ENCODE measurements at places on chromosomes 1 and 21.

- DNase-seq, result no peak
Measured at GRCh38 chr1:183993132-183993531, 44.4 kb downstream of the COLGALT2 start.

GRCh38 chr21:34613679-34614627 is 960 bp downstream of the RCAN1 start:
- DNase-seq, result no peak

GRCh38 chr1:188244681-188245080 is 1415.9 kb downstream of the PLA2G4A start:
- DNase-seq, result no peak

GRCh38 chr1:225494789-225495359 is 67.0 kb upstream of the LBR start:
- no peak for DNase-seq

GRCh38 chr21:16116798-16117197 is 387.0 kb downstream of the USP25 start:
- DNase-seq, result no peak

- no peak for DNase-seq
Measured at GRCh38 chr1:36531833-36532232, 49.1 kb upstream of the CSF3R start.

GRCh38 chr1:227003165-227003564 is 63.1 kb downstream of the COQ8A start:
- DNase-seq, result no peak

- no peak for DNase-seq
Measured at GRCh38 chr1:116310180-116310579, 62.9 kb upstream of the ATP1A1 start.

Data from CD4-positive, alpha-beta T cell treated with Interleukin-6 at 100 ng/mL for 8 hours (primary cell).